Activated T-helper 2 cell treated with anti-CD3 and anti-CD28 coated beads, Interferon-gamma antibody, Interleukin-2, Interleukin-4, amounts not matched to agents 10 μg/mL and 5 μg/mL and 100 μg/mL, durations not matched to agents 14 hours and 24 hours and 36 hours (primary cell): ENCODE measurements at places on chromosomes 7 and 10.

DNA sequence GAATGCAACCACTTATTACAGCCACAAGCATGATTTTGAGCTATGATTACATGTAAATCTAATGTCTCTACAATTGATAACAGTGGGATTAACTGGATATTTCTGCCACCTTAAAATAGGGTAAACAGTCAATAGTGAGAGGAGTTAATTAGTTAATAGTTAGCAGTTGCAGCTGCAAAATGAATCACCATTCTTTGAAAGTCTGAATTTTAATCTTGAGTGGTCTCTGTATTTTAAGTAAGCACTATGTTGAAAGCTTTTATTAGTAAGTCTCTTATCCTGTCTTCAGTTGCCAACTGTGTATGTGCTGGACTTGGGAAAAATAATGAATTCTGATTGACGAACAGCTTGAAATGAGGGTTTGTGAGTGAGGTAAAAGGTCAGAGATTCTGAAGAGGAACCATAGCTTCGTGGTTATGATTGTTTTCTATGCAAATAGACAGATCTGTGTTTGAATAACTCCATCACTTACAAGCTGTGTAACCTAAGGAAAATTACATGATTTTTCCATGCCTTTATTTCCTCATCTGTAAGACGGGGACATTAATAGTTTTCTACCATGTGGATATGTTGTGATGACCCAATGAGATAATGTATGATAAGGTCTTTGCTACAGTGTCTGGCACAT is 75.2 kb downstream of the RNLS start:
- no peak overlapping the region for H3K4me3 ChIP-seq
- H3K36me3 ChIP-seq: no peaks in the 10 kb centered on the region
- H3K27me3 ChIP-seq: peaks cover 22% of the 10 kb centered on the region
- no peak overlapping the region for H3K27ac ChIP-seq
- DNase-seq: no peak
- no peaks in the 10 kb centered on the region for H3K4me1 ChIP-seq

- H3K27ac ChIP-seq: no peak overlapping the region
These were observed 223.9 kb upstream of the PPP2R2D start for GRCh38 chr10:131676800-131677421.

DNA sequence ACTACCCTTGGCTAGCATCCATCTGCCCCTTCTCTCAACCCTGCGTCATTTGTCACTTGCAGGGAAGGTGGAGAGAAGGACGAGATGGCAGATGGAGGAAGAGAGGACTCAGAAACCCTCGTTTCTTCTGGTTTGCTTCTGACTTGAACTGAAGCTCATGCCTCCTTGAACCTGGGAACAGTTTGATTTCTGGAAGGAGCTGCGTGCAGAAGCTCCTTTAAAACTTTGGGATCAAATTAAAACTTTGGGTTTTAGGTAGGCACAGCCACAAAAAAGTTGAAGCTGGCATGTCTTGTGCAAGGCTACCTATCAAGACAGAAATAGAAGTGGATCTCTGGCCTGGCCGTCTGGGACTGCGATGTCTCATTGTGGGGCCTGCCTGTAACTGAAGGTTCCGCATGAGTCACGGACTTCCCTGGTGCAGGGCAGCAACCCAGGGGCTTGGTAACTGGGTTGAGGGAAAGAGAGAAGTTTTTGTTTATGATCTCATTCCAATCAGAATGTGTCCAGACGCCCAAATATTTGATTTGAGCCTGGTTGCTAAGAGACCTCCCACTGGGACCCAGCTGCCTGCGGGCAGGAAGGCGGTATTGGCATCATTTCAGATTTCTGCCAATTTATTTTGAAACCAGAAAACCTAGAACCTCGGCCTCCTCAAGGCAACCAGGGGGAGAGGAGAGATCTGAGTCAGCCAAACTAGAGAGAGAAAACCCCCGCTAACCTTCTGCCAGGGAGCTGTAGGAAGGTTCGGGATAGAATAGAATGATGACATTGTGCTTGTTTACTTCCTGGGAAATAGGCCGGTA is 15.8 kb upstream of the CAMK1D start:
- peaks cover 12% of the 10 kb centered on the region for H3K27me3 ChIP-seq
- no peaks in the 10 kb centered on the region for H3K36me3 ChIP-seq
- H3K4me3 ChIP-seq: no peak overlapping the region
- DNase-seq: no peak

GRCh38 chr7:44748948-44749731 is 493 bp downstream of the ZMIZ2 start:
- H3K36me3 ChIP-seq: peaks cover 20% of the 10 kb centered on the region
- no peak for DNase-seq
- no peaks in the 10 kb centered on the region for H3K27me3 ChIP-seq
- H3K4me3 ChIP-seq: peak overlapping the region; percentile 85
- peak overlapping the region; percentile 64 for H3K27ac ChIP-seq
- H3K4me1 ChIP-seq: peaks cover 31% of the 10 kb centered on the region

GRCh38 chr10:91636892-91637291 is 4.0 kb upstream of the PPP1R3C start:
- H3K36me3 ChIP-seq: no peaks in the 10 kb centered on the region
- peaks cover 6% of the 10 kb centered on the region for H3K4me1 ChIP-seq
- peaks cover 40% of the 10 kb centered on the region for H3K27me3 ChIP-seq
- H3K4me3 ChIP-seq: no peak overlapping the region

DNA sequence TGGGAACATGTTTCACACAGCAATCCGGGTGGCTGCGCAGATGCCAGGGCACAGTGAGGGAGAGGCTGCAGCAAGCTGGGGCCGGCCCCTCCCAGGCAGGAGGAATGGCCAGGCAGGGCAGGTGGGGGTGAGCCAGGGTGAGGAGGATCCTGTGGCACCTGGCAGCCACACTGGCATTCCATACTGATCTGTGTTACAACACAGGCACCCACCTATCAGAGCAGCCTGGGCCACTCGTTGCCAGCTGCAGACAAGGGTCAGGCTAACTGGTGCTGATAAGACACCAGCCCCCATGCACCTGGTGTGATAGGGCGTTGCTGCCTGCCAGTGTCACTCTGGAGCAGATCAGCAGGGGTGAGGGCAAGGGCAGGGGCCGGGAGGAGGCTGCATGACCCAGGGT is 16.6 kb upstream of the RET start:
- no peak for DNase-seq
- H3K27ac ChIP-seq: no peak overlapping the region
- no peaks in the 10 kb centered on the region for H3K36me3 ChIP-seq
- H3K4me3 ChIP-seq: no peak overlapping the region
- H3K27me3 ChIP-seq: peaks cover 2% of the 10 kb centered on the region
- H3K4me1 ChIP-seq: no peaks in the 10 kb centered on the region

DNA sequence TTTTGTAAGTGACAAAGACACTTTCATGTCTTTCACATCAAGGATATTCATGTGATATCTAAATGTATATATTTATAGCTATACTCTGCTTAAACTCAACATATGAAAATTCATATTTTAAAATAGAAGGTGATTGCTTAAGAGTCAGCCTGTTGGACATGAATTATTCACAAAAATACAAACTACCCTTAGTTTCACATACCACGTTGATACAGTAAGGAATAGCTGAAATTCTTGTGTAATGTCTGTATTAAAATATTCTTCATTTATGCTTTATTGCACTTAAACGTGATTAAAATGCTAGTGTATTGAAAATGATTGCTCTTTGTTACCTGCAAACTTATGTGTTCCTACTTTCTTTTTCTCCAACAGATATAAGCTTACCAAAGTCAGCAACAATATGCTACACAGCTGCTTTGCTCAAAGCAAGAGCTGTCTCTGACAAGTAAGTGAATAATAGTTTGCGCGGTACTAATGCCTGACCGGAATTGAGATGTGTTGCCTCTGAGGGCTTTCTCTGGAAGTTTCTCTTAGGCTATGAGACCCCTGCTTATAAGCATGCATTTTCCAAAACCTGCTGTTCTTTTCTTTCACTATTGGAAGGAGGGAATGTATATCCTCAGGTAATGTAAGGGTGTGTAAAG is 133.8 kb downstream of the WNT2 start:
- H3K4me3 ChIP-seq: no peak overlapping the region
- no peaks in the 10 kb centered on the region for H3K27me3 ChIP-seq
- H3K4me1 ChIP-seq: peaks cover 7% of the 10 kb centered on the region
- no peaks in the 10 kb centered on the region for H3K36me3 ChIP-seq
- DNase-seq: no peak
- H3K27ac ChIP-seq: no peak overlapping the region

DNA sequence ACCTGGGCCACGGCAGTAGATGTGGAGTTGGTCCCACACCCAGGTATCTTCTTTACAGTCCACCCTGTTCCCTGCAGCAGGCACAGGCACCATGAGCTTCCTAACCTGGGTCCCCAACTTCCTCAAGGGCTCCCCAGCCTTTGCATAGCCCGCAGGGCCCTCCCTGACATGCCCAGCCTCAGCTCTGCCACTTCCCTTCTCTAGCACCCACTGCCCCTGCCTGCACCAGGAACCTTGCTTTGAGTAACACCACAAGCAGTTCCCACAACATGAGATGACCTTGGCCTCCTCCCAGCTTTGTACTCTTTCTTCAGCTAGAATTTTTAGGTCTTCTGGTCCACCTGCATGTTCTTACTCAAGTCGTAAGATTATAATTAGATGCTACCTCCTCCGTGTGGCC is 92.2 kb upstream of the ZPBP start:
- H3K4me3 ChIP-seq: no peak overlapping the region

DNA sequence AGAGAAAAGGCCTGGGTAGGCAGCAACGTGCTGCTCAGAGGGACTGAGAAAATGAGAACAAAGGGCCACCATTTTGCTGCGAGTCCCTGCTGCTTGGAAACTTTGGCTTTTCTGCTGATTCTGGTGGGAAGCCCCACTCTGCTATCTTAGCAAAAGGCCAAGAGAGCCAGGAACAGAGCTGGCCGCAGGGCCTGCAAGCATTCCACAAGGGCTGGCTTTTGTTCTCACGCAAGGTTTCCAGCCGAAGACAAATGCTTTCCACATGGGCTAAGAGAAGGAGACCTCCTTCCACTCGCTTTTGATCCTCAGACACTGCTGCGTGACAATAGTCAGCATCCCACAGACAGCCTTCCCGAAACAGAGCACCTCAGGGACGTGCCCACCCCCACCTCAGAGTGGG is 163.1 kb downstream of the ARHGAP12 start:
- no peak for DNase-seq
- no peak overlapping the region for H3K4me3 ChIP-seq
- no peaks in the 10 kb centered on the region for H3K27me3 ChIP-seq
- no peaks in the 10 kb centered on the region for H3K36me3 ChIP-seq
- no peak overlapping the region for H3K27ac ChIP-seq

GRCh38 chr10:130769146-130770017 is 542.1 kb downstream of the TCERG1L start:
- H3K4me1 ChIP-seq: no peaks in the 10 kb centered on the region
- H3K27me3 ChIP-seq: no peaks in the 10 kb centered on the region
- H3K36me3 ChIP-seq: no peaks in the 10 kb centered on the region
- no peak overlapping the region for H3K27ac ChIP-seq
- no peak for DNase-seq

DNA sequence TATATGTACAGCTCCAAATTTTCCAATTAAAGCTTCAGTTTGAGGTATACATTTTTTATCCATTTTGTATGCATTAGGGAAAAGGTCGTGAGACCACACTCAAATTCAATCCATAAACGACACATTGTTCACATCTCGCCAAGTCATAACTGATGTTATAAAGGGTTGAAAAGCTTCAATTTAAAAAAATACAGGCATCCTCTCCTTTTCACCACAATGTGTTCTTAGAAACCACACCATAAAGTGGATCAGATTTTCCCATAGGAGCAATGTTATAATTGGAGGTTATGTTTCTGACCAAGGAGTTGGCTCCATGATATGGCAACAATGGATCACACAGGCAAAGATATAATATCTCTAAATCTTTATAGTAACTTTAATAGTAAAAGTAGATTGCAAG is 663.6 kb downstream of the PARD3 start:
- no peak overlapping the region for H3K27ac ChIP-seq
- peaks cover 2% of the 10 kb centered on the region for H3K27me3 ChIP-seq
- no peak for DNase-seq
- no peak overlapping the region for H3K4me3 ChIP-seq
- H3K36me3 ChIP-seq: no peaks in the 10 kb centered on the region

- peak overlapping the region; percentile 34 for H3K27ac ChIP-seq
- peaks cover 18% of the 10 kb centered on the region for H3K4me1 ChIP-seq
- peaks cover 3% of the 10 kb centered on the region for H3K27me3 ChIP-seq
- DNase-seq: no peak
- peaks cover 9% of the 10 kb centered on the region for H3K36me3 ChIP-seq
- peak overlapping the region; percentile 67 for H3K4me3 ChIP-seq
These were observed 1.5 kb downstream of the LZTS2 start for GRCh38 chr10:101000915-101001658.

DNA sequence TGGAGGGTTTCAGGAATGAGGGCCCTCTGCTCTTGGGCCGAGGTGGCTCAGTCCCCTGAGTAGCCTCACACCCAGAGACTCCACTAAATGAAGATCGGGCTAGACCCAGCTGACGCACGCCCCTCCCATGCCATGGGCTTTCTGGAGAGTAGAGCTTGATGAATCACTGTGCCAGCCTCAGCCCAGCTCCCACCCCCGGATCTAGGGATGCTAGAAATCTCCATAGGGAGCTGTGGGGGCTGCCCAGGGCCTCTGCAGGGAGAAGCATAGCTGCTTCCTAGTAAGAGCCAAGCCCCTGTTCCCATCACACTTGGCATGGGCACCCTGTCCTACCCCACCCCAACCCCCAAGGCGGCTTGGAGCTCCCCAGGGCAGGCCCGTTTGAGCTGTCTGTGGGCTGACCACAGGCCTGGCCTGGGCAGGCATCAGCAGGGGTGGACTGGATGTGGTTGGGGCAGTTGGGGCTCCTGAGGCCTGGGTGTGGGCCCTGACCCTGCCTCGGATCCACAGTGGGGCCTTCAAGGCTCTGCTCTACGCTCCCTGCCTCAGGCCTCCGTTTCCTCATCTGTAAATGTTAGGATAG is 121.2 kb downstream of the ZMIZ1 start:
- H3K4me3 ChIP-seq: no peak overlapping the region
- DNase-seq: no peak
- H3K36me3 ChIP-seq: no peaks in the 10 kb centered on the region
- no peaks in the 10 kb centered on the region for H3K27me3 ChIP-seq
